ENCODE measurements at places on chromosomes 5 and 9. TPM values are rescaled to one million over a fixed set of nuclear protein-coding genes. Genes with fewer than 3 reads are reported as not detected.

Gene IRGM
- 8.2 TPM for total RNA-seq

DNA sequence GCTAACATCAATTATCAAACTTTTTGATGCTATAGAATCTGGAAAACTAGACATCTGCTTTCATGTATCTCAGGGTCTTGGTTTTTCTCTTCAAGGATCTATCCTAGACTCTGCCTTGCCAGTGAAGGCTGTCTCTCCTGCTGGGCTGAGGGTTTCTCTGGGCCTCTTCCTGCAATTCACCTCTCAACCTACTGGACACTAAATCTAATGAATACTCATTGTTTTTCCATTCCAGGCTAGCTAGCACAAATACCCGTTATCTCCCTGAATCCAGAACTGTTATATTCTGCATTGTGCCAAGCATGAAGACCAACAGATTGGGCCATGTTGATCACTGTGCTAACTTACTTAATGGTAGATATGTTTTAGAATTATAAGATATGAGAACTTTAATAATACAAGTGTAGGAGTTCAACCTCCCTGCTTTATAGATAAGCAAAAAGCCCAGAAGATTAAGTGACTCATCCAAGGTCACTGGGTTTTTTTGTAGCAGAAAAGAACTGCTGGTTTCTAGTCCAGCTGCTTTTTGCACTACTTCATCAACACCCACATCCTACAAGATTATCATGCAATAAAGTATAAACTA, 56.5 kb upstream of the RNF38 start:
- DNase-seq = no peak

GRCh38 chr9:127458921-127459320, 7.6 kb downstream of the LRSAM1 start:
- no peak for DNase-seq

Gene PTPRD
- total RNA-seq = 29.1 TPM

DNA sequence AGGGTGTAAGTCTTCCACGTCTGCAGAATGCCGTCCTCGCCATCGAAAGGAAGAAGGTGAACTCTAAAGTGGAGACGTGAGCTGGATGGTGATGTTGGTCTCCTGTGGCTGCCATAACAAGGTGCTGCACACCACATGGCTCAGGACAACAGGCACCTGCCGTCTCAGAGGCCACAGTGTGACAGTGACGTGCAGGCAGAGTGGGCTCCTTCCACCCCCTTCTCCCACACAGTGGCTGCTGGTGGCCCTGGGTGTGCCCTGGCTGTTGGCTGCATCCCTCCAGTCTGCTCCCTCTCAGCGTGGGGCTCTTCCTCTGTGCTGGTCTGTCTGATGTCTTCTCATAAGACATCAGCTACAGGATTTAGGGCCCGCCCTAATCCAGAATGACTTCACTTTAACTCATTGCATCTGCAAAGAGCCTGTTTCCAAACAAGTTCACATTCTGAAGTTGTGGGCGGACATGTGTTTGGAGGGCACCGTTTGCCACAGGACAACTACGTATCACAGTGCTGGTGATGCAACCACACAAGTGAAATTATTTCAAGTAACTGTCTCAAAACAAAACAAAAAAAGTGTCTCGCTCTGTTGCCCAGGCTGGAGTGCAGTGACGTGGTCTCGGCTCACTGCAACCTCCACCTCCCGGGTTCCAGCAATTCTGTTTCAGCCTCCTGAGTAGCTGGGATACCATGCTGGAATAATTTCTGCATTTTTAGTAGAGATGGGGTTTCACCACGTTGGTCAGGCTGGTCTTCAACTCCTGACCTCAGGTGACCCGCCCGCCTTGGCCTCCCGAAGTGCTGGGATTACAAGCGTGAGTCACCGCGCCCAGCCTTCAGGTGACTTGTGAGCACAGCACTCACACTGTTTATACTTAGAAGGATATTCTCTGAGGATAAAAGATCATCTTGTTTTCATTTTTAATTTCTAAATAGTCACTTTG, 31.2 kb upstream of the CLPTM1L start:
- DNase-seq = no peak

Gene SLCO6A1
- 2.9 TPM for total RNA-seq

GRCh38 chr5:170481849-170482248, 22.0 kb upstream of the KCNIP1 start:
- no peak for DNase-seq

Gene BTNL3
- total RNA-seq = not detected

DNA sequence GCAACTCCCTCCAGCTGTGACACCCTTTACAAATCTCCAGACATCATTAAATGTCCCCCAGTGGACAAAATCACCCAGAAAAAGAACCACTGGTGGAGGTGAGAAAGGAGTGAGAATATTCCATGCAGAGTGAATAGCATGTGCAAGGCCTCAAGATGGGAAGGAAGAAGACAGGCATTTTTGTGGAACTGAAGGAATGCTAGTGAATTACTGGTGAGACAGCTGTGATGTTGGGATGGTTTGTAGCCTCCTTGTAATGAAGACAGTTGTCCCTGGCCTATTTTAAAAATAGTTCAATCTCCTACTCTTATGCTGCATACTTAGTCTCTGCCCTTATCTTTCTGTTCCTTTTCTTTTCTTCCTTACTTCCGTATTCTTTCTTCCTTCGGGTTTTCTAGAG, 124.9 kb upstream of the RPS23 start:
- no peak for DNase-seq

- DNase-seq = no peak
Observed at GRCh38 chr9:12874395-12874794, 99.6 kb downstream of the LURAP1L start.

- no peak for DNase-seq
Observed at GRCh38 chr5:170499621-170500020, 4.2 kb upstream of the KCNIP1 start.

Gene SOWAHA
- total RNA-seq = 4.6 TPM

Gene NTNG2
- total RNA-seq = 3.9 TPM

DNA sequence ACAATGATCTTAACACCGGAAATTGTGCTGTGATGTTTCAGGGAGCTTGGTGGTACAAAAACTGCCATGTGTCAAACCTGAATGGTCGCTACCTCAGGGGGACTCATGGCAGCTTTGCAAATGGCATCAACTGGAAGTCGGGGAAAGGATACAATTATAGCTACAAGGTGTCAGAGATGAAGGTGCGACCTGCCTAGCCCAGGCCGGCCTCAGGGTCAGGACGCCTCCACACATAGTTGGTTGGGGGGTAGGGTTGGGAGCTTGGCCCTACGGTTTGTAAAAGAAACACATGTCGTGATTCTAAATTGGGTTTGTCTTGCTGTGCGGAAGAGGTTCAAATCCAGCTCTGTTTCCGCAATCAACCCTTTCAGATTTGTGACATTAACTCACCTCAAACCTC, 6.6 kb downstream of the FCN2 start:
- no peak for DNase-seq

DNA sequence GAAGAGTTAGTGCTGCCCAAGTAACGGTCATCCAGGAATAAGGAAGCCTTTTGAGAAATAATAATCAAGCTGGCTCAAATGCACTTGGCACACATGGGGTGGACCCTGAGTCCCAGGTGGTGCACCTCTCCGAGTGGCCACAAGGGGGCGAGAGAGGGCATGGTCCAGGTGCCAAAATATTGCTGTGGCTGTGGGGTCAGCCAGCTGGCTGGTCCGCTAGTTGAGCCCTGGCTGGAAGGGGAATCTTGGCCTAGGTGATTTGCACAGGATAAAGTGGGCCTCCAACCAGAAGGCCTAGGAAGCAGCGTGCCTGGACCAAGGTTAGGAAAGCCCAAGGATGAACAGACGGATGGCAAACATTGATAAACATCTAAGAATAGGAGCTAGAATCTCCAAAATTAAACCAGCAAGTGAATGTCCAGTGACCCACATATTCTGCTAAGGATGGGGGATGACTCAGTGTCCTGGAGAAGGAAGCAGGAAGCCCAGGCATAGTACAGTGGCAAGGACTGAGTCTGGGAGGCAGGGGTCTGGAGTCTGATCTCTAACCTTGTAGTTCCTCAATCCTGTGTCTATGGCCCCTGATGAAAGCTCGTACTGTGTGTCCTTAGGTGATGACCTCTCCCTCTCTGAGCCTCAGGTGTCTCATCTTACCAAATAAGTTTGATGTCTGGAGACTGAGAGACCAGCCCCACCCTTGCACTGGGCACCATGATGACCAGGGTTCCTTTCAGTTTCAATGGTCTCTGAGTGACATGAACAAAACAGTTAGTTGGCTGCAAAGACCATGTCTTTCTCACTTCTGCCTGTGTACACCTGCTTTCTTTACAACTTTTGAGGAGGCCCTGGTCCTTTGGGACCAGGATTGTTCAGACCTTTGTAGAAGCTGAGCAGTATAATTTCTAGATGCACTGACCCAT, 19.2 kb upstream of the SHB start:
- peak; percentile 33 for DNase-seq

Gene PCDHGA4
- total RNA-seq = 6.0 TPM

DNA sequence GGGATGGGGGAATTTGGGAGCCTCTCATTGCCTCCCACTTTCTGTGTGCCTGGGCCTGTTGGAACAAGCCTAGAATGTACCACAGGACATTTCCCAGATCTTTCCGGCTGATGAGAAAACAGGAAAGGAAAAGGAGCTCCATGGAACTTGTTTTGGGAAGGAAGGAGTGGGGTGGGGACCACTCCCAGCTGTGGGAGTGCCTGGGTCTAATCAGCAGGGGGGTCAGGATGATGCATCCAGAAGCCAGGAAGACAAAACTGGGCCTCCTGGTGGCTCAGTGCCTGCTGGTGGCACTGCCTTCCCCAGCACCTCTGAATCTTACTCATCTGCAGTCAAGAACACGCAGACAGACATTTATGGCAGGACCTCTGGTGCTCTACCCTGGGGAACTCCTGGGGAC, 2.8 kb downstream of the SMIM33 start:
- no peak for DNase-seq

- peak; percentile 49 for DNase-seq
Observed at GRCh38 chr5:123262216-123262823, 160.9 kb downstream of the CEP120 start.

GRCh38 chr9:124969401-124969800, 28.5 kb upstream of the GOLGA1 start:
- no peak for DNase-seq

- no peak for DNase-seq
Observed at GRCh38 chr5:65919773-65920172, 6.6 kb upstream of the ERBIN start.

Gene JADE2
- 22.4 TPM for total RNA-seq

Gene DNAH5
- total RNA-seq = 0.48 TPM

GRCh38 chr5:36056422-36056821, 10.3 kb downstream of the UGT3A2 start:
- DNase-seq = no peak

Data from umbilical cord (tissue), 2 donors.